ENCODE measurements at places on chromosomes 5 and 9.

GRCh38 chr9:99160173-99160572 is 55.3 kb downstream of the TGFBR1 start:
- no peak for DNase-seq

GRCh38 chr9:101014566-101014965 is 14.0 kb upstream of the PLPPR1 start:
- DNase-seq: no peak

- DNase-seq: no peak
Observed at GRCh38 chr9:70639853-70640814, 225.7 kb upstream of the KLF9 start.

GRCh38 chr9:72443855-72444254 is 77.6 kb upstream of the TMC1 start:
- no peak for DNase-seq

- DNase-seq: no peak
Observed at GRCh38 chr9:127541865-127542264, 70.2 kb upstream of the STXBP1 start.

- no peak for DNase-seq
Observed at GRCh38 chr9:120980951-120981350, 54.4 kb upstream of the TRAF1 start.

GRCh38 chr5:151012862-151013261 is 7.5 kb upstream of the GPX3 start:
- no peak for DNase-seq

GRCh38 chr5:102306121-102306520 is 10.0 kb upstream of the SLCO4C1 start:
- DNase-seq: no peak

GRCh38 chr5:85170183-85170582 is 785.5 kb upstream of the EDIL3 start:
- no peak for DNase-seq

DNA sequence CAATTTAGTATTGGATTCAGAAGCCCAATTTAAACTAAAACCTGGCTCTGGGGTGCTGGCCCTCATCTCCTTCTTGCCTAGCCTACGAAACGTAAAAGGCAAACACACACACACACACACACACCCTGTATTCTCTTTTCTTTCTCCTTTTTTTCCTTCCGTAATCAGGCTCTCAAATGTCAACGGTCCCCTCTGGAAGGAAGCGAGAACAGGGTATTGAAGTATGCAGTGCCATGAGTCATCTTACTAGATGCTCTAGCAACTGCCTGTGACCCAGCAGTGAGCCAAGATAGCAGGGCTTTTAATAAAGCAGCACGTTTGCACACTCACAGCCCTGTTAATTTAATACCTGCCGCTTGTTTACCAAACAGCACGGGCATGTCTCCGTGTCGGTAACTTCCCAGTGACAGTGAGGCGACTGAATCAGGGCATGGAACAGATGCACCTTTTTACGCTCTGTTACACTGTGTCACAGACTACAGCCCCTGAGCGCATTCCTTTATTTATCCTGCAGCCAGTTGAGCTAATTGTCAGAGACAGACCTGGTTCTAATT is 243.8 kb downstream of the BNC2 start:
- no peak for DNase-seq

DNA sequence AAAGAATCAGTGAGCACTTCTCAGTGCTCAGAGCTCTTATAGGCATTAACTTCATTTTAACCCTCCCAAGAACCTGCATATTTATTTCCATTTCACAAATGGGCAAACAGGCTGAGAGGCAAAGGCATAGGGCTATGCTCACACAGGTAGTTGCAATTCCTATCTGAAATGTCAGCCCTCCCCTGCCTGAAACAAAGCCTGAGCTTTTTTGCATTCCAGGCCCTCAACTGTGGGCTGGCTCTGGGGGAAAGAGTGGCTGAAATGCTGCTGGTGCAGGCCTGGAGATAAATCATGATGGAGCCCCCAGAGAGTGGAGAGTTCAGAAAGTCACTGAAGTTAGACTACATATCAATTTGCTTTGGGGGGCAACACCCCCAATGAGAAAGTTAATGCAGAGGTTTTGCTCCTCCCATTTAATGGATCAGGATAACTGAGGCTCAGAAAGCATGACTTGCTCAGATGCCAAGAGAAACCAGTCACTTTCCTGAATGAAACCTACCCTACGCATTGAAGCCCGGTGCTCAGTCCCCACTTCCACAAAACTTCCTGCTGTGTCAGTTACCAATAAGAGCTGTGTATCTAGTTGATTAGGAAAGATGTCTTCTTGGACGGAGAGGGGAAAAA is 5.6 kb downstream of the DRD1 start:
- DNase-seq: no peak

DNA sequence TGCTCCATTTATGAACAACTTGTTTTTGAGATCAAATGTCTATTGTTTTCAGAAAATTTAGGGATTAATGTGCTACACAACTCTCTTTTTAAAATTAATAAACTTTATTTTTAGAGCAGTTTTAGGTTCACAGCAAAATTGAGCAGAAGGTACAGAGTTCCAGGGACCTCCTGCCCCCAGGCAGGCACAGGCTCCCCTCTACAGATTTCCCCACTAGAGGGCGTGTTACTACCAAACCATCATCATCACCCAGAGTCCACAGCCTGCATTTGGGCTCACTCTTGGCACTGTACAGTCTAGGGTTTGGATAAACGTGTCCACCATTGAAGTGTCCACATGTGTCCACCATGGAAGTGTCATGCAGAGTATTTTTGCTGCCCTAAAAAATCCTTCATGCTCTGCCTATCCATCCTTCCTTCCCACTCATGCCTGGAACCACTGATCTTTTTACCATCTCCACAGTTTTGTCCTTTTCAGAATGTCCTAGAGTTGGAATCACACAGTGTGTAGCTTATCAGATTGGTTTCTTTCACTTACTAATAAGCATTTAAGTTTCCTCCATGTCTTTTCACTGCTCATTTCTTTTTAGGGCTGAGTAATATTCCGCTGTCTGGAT is 61.7 kb downstream of the MRPL36 start:
- no peak for DNase-seq

GRCh38 chr5:16321284-16321683 is 141.7 kb upstream of the MARCHF11 start:
- DNase-seq: no peak

DNA sequence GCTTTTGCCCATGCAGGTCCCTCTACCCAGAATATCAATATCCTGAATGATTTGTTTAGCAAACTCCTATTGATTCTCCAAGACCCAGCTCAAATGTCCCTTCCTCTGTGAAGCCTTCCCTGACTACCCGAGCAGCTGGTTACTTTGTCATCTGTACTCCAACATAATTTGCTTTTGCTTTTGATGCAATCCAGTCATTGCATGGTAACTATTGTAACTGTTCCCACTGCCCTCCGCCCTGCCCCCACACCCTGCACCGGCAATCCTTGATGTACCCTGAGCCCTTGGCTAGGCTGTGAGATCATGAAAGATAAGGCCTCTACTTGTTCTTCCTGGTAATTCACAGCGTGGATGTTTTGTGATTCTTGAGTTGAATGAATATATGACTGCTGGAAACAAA is 119.9 kb upstream of the BOD1 start:
- DNase-seq: no peak

- no peak for DNase-seq
Observed at GRCh38 chr5:171355302-171355724, 32.3 kb upstream of the NPM1 start.

DNA sequence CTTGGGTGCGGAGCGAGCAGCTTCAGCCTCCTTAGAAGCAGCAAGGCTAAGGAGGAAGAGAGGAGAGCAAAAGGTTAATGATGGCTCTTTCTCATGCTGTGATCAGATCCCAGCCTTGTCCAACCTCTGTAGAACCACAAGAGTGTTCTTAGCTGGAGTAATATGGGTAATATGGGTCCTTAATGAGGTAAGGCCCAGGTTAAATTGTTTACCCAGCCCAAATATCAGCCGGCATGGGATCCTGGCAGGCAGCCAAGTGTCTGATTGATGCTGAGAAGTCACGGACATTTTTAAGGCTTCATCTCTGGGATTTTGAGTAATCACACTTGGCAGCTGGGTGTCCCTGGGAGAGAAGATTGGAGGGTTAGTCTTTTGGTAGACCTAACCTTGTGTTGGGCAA is 32.3 kb downstream of the GLRA1 start:
- DNase-seq: no peak

DNA sequence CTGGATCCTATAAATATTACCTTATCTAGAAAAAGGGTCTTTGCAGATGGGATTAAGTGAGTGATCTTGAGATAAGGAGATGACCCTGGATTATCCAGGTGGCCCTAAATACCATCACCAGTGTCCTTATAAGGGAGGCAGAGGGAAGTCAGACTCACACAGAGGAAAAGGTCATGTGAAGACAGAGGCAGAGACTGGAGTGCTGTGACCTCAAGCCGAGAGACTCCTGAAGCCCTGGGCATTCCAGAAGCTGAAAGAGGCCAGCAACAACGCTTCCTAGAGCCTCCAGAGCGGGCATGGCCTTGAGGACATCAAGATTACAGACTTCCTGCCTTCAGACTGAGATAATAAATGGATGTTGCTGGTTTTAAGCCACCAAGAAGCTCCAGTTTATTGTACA is 118.8 kb downstream of the ATPSCKMT start:
- DNase-seq: no peak

DNA sequence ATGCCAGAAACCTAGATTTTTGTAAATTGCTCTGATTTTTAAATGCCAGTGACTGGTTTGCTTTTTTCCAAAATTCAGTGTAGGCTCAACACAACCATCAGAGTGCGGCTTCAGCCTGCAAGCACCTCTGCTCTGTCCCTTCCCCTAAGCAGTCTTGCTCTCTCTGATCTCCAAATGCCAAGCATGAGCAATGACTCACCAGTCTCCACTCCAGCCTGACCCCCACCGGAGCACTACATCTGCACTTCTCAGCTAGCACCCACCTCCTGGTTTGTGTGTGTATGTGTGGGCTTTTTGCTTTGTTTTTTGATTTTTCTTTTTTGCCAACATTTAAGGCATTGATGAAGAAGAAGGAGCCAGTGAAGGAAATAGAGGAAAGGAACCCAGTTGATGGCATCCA is 61.4 kb upstream of the ADRA1B start:
- no peak for DNase-seq

GRCh38 chr9:94002316-94003140 is 47.4 kb upstream of the BARX1 start:
- peak; percentile 5 for DNase-seq

DNA sequence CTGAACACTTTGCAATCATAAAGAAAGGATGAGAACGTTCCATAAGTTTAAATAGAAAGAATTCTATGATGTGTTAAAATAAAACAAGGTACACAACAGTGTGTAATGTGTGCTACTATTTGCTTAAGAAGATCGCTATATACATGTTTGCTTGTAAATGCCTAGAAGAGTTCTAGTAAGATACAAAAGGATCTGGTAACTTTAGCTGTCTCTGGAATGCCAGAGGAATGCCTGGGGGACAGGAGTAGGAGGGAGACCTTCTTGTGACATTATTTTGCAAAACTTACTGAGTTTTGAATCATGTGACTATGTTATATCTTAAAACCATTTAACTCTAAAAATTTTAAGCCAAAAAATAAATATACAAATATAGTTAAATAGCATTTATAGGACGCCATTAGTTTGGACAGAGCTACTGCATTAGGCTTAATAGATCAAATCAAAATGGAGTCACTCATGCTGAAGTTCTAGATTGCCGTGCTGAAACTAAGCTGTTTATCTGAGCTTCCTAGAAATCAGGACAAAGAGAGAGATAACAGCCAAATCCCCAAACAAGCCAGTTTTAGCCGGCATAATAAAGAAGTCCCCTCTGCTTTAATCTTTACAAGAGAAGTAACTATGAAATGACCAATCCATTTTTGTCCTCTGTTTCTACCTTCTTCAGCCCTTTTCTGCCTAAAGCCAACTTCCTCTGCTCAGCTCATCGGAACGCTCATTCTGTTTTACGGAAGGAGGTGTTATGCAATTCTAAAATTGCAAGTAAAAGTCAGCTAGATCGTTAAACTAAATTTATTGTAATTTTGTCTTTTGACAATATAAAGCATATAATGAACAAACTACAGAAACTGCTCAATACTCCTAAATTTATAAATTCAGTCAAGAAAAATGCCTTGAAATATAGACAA is 44.8 kb downstream of the LIX1 start:
- no peak for DNase-seq

DNA sequence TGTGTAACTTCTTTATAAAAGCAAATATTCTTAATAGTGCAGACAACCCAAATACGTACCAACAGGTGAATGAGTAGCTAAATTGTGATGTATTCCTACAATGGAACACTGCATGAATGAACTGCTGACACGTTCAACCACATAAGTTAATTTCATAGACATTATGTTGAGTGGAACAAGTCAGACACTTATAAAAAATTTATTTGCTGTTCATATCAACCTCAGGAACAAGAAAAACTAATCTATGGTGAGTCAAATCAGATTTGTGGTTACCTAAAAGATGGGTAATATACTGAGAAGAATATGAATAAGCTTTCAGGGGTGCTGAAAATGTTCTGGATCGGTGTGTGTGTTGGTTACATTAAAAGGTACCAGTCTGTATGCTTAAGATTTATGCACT is 35.7 kb downstream of the INVS start:
- DNase-seq: no peak

DNA sequence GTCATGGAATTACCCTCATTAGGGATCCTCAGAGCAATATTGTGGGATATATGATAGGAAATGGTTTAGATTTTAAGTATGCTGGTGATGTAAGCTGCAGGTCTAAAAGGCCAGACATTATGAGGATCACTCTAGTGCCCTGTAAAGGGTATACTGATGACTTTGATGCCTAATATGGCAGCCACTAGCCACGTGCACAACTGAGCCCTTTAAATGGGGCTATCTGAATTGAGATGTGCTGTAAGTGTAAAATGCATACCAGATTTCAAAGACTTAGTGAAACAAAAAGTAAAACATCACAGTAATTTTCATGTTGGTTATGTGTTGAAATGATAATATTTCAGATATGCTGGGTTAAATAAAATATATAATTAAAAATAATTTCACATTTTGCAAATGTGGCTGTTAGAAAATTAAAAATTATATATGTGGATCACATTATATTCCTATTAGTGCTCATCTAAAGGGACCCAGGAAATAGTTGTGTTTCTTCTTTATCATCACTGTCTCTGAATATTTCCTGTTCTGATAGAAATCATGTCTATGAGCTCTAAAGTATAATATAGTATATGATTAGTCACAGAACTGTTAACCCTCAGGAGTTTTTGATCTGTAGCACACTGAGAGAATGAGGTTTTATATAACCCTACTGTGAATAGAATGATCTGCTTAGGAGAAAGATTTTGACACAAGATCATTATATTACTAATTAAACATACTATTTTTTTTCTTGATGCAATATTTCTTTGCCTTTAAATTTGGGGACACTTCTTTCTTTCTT is 50.1 kb downstream of the OSTF1 start:
- no peak for DNase-seq
